ENCODE measurements at places on chromosomes 3 and 15.

- no peak for DNase-seq
Measured at GRCh38 chr3:59660852-59661625, 611.2 kb upstream of the CFAP20DC start.

- no peak for DNase-seq
Measured at GRCh38 chr3:119580067-119580760, 922 bp downstream of the ADPRH start.

- DNase-seq, result peak; percentile 41
Measured at GRCh38 chr3:111761309-111761795, 97.7 kb upstream of the PHLDB2 start.

DNA sequence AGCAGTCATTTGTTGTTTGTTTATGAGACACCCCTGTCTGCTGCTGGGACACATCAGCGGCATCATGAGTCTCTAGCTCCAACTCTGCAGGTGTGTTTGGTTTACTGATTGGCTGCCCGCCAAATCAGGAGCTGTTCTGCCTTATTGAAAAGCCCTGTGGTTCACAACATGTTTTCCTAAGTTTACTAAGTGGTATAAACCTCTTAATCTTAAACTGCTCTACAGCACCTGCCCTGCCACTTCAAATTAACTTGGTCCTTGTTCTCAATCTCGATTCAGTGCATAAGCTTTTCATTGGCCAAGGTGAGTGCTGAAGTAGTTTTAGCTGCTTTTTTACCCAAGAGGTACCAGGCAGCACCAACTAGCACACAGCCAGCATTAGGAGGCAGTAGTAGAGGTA is 77.8 kb upstream of the WDR72 start:
- no peak for DNase-seq

DNA sequence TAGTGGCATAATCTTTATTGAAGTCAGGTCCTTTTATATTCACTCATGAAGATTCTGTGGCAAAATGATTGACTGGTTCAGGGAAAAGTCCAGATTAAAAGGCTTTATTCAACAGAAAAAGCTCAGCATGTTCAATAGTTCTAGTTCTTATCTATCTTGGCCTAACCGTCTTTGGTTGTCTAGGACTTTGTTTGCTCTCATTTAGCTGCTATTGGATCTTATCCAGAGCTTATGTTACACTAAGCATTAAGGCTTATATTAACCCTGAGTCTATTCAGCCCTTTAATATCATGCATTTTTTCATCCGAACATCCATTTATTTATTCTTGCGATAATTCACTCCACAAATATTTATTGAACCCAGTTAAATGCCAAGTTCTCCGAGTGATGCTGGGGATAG is 601.0 kb upstream of the SGO1 start:
- no peak for DNase-seq

- DNase-seq, result no peak
Measured at GRCh38 chr3:100149713-100150415, 35.6 kb upstream of the FILIP1L start.

- no peak for DNase-seq
Measured at GRCh38 chr15:47731230-47731629, 13.9 kb downstream of the SEMA6D start.

DNA sequence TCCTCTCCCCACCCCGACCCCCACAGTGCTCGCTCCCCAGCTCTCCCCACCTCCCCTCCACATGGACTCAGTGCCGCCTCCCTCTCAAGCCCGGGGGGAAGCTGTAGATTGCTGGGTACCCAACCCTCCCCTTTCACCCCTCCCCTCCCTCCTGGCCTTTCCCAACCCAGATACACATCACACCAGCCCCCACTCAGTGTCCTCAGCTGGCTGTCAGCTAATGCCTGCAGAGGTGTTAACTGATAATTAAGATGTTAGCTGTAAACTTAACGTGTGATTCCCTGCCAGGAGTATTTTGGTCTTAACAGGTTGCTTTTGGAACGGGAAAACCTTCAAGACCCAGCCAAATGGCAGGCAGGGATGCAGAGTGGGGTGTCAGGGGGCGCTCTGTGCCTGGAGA is 39.4 kb upstream of the LINGO1 start:
- no peak for DNase-seq

DNA sequence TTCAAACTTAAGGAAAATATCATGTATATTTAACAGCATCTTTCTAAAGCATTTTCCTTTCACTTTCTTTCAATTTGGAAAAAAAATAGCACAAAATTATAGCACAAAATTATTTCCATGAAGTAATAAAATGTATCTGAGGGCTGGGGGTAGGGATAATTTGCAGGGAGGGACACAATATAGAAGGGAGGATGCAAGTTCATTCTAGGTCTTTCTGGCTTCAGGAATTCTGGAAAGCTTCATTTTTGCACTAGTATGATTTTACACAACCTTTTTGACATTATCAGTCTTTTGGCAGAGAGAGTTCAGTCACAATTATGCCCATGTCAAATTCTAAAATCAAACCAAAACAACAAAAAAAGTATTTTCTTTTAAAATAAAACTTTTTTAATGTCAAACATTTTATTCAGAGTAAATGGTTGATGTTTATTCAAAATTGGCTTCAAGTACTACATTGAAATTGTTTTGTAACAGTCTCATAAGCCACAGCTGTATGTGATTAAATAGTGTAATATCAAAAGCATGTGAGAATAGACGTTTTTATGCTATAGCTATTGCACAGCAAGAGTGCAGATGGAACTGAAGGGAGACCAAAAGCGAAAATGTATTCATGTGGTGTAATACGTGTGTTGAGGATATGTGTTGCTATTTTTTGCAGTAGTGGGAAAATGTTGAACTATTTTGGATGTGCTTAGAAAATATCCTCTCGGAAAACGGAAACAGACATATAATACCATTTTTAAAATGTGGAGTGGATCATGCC is 5.8 kb downstream of the RBMS3 start:
- no peak for DNase-seq

DNA sequence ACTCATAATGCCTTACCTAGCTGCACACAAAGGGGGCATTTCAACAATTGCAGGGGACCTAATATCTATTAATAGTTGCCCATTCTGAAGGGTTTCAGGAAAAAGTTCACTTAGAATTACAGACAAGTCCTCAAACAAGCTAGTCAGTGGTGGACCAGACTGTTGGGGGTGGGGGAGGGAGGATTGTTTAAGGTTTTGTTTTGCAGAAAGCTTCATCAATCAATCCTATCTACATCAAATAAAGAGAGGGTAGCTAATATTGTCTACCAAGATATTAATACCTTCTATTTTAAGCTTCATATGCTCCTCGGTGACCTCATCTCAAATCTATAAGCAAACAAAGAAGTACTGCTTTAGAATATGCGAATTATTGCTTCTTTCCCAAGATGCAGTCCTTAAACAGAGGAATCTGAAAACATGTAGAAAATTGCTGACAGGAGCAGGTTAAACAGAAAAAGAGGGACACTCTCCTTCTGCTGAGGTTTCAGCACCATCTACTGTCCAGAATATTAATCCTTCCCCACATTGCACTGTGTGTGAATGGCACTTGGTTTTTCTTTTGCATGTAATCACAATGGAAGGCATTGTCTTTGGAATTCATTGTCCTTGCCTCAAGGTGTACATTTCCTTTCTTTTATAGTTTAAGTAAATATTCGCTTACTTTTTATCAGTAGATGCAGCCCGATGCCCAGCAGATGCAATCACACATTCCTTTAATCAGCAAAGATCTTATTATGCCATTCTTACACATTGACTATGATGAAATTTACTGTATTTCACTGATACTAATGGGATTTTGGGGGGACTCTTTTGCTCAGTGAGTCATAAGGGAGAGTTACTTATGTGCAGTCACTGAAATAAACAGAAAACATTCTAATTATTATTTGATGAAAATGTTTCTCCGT is 94.7 kb downstream of the IL5RA start:
- DNase-seq, result no peak

DNA sequence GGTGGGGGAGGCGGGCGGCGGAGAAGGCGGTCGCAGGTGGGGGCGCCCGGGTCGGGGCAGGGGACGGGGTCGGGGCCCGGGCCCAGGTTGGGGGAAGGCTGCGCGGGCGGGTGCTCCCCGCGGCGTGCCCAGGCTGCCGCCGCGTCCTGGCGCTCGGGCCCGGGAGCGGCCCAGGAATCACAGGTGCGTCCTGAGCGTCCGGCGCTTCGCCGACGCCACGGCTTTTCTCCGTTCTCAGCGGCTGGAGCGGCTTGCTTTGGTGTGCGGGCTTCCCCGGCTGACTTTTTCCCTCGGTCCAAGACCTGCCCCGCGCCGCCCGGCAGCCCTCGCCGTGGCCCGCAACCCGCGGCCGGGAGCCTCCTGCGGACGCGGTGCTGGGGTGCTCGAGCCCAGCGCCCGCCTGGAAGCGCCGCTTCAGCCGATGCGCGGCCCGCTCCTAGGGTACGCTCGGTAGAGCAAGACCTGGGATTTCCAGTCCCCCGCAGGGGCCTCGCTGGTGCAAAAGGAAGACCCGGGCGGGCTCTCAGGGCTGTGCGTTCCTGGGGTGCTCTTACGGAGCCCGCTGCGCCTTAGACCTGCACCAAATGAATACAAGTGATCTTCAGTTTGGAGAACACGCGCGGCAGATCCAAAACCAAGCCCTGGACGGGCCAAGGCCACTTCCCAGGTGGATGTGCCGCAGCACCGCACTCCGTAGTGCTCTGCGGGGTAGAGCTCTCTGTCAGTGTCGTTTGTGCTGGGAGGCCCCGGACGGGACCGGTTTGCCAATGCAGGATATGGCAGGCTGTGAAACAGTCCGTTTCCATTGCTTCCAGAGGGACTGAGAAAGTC is 639 bp downstream of the NIPA1 start:
- DNase-seq, result no peak

GRCh38 chr15:63366451-63366850 is 15.2 kb downstream of the CA12 start:
- DNase-seq, result no peak

DNA sequence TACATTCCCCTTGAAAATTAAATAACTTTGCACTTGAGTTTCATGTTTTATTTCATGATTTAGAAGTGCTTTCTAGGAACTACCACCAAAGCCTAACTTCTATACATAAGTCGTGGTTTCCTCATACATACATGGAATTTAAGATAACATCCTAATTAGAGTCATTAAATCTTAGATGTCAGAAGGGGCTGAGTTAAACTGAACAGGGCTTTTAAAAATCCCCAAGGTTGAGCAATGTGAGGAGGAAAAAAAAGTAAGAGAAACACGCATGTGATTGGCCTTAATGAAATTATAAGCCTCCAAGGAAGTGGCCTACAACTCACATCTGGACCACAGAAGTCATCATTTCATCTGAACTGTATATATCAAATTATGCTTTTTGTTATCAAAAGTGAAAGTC is 303.1 kb upstream of the SEMA6D start:
- DNase-seq, result no peak

DNA sequence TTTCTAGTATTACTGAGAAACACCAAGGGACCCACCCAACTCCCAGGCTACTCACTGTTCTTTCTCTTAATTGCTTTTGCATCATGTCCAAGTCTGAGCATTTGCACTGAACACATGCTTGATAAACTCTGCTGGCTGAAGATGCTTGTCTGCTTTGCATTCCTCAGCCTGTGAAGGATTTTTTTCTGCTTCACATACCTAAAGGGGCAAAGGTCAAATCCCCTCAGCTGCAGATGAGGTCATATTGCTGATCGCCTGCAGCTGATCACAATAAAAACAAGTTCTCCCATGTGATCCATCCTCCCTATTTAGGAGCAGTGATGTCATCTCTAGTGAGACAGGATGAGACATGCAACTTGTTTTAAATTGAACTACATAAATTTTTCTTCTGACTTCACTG is 84.6 kb upstream of the DCBLD2 start:
- peak; percentile 51 for DNase-seq

DNA sequence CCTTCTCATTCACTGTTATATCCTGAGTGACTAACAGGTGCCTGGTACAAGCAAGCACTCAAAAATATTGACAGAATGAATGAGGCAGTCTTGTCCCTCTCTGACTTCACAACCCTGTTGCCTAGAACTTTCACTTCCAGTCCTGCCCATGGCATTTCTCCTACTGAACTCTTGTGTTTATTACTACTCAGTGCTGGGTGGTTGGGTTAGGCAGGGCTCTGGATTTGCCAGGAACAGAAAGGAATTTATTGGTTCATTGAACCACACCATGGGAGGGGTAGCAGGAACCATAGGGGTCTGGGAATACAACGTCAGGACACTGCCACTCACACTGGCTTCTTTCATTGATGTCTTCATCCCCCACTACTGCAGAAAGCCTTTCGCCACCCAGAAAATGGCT is 41.9 kb upstream of the SEMA4B start:
- no peak for DNase-seq

DNA sequence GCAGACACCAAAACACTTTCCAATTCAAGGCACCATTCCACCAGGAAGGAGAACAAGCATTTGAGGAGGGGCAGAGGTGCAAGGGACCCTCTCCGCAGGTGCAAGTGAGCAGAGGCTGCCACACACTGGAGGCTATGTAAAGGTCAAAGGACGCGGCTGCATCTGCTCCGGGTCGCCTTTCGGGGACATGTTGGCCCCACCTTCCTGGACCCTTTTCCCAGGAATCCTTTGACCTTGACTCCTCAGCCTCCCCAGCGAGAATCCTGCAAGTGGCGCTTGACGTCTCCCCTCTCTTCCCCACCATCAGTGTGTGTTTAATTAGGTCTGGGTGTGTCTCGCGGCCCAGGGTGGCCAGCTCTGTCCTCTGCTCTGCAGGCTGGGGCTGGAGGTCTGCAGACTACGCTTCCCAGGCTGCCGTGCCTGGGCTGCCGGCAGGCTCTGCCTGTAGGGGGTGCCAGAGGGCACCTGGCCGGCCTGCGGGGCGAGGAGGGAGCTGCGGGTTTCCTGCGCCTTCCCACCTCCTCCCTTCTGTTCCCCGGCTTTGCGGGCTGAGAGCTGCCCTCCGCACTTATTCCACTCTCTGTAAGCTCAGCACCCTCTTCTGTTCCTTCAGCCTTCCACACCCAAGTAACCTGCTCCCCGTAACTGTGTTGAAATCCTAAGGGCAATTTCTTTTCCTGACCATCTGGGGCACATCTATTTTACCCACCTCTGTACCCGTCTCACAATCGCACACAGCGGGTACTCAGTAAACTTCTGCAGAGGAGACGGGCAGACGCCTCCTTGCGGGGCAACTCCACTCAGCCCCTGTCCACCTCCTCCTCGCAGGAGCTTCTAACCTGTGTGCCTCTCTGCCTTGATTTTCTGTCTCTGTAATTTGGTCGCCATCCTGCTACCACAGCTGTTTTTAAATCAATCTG is 129.8 kb downstream of the NSMCE3 start:
- peak; percentile 59 for DNase-seq

DNA sequence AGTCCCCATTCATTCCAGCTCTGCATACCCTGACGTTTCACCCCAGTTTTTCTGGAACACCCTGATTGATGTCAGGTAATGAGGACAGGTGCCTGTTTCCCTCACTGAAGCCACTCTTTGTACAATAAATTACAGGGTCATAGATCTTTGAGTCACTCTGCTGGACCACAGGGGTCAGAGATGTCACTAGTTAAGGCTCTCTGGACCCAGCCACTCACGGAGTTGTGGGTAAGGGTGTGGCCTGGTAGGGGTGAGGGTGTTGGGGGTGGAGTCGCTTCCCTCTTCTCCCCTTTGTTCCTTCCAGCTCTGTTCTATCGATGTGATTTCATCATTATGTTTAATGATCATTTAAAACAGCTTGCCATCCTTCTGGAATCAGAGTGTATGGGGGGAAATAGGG is 512 bp downstream of the IQCF5 start:
- no peak for DNase-seq
